ENCODE measurements at places on chromosomes 11 and 22.

GRCh38 chr11:102457056-102457677 is 4.6 kb upstream of the TMEM123 start:
- DNase-seq = no peak

- DNase-seq = no peak
Measured at GRCh38 chr22:45585437-45585755, 82.7 kb downstream of the FBLN1 start.

DNA sequence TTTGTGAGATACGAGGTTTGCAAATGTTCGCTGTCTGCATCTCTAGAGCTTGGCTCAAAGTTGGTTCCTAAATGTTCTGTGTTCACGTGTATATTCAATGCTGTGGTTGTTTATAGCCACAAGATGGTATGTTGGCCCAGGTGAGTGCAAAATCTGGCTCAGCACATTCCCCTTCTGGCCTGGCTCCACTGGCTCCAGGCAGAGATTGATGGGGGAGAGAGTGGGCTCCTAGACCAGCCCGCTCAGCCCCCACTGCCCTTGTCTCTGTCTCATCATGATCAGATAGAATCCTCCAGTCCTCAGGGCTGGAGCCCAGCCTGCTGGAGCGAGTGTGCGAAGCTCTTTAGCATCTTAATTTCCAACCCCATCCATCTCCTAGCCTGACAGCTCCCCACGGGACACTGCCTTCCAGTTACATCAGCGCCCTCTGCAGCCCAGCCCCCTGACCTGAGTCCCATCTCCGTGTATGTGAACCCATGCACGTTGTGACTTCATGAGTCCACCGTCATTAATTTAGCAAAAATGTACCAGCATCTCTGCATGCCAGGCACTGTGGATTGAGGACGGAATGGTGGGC is 2.0 kb downstream of the P2RX3 start:
- DNase-seq = no peak

DNA sequence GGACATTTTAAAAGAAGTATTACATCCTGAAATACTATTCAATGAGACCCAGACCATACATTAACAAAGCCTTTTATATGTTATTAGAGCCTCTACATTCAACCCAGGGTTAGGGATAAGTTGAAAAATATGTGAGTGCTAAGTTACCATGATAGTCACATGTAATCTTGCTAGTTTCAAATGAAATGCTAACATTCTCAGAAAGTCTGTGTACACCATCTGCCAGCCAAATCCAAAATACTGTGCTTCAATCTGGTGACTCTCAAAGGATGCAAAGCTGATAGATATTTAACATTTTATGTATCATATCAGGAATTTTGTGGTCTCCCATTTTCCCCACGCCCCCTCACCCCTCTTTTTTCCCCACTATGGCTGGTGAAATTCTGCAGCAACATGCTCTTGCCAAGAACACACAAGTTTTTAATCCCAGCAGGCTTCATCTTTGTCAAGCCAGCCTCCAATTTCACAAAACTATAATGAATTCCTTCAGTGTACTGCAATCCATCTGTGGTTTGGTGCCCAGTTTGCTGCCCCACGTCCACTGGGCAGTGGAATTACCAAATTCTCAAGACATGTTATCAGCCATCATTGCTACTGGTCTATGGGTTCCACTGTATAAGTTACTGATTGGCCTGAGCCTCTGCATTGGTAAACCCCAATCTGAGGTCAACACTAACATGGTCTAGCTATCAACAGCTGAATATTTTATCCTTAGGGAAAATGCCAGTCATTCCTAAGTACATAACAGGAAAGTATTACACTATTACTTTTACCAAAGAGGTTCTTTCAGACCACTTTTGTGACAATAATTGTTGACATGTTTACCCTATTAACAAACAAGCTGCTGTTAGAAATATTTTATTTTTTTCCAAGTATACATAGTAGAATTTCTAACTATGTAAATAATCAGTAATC is 1.5 kb upstream of the PICALM start:
- no peak for DNase-seq

All from inflammatory macrophage treated with lipopolysaccharide for 1 hour (primary cell).